ENCODE measurements at places on chromosomes 13 and 19. TPM values are rescaled to one million over a fixed set of nuclear protein-coding genes. Genes with fewer than 3 reads are reported as not detected.

DNA sequence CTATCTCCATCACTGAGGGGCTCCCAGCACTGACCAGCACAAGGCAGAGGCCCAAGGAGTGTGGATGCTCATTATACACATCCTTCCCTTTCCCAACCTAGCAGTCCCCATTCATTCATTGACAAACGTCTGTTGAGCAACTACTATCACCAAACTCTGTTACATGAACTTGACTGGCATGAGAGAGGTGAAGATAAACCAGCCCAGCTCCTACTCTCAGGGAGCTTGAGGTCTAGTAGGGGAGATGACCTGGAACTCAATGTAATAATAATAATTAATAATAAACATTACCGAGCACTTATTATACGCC is 8.9 kb upstream of the CEACAM16 start:
- DNase-seq, result no peak
- no peak overlapping the region for H3K4me3 ChIP-seq
- H3K27ac ChIP-seq, result no peak overlapping the region
- H3K4me1 ChIP-seq, result peaks cover 37% of the 10 kb centered on the region

DNA sequence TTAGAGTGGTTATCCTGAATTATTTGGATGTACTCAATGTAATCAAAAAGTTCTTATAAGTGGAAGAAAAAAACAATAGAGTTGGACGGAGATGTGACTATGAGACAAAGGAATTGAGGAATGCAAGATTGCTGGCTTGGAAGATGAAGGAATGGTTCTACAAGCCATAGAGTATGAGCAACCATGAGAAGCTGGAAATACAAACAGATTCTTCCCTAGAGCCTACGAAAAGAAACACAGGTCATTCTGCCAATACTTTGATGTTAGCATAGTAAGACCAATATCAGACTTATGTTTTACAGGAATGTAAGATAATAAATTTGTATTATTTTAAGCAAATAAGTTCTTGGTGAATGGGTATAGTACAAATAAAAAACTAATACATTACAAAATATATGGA is 249.2 kb downstream of the DIAPH3 start:
- H3K27ac ChIP-seq, result no peak overlapping the region
- H3K4me1 ChIP-seq, result no peaks in the 10 kb centered on the region
- no peaks in the 10 kb centered on the region for H3K27me3 ChIP-seq
- no peak overlapping the region for H3K4me3 ChIP-seq
- H3K36me3 ChIP-seq, result no peaks in the 10 kb centered on the region

DNA sequence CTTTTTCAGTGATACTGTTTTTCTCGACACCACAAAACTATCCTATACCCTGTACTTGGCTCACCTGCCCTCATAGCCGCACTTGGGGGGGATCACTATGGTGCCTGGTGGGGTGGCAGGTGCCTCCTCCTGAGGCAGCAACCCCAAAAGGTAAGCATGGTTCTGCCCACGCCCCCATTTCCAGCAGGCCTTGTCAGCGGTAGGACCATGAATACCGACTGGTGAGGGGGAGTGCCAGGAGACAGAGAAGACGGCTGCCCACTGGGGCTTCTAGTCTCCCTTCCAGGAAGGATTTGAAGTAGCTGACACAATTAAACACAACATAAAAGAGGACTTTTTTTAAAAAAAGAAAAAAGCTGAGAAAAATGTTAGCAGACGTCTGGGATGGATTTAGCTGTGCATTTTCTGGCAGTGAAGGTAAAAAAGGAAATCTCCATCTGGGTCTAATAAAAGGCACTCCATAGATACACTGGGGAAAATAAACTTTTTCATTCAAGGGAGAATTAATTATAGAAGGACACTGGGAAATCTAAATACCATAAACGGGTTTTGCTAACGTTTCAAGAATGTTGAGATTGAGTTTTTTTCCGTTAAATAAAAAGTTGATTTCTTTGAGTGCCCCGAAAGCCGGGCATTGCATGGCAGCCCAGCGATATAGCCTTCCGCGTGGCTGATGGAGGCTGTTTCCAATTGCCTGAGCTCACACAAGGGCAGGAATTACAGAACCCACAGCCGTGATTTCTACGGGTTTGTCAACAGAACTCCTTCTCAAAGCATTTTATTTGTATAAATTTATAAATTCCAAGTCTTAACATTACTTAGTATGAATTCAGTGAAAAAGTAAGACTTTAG is 45.1 kb downstream of the ATP11A start:
- no peaks in the 10 kb centered on the region for H3K27me3 ChIP-seq
- H3K4me3 ChIP-seq, result no peak overlapping the region
- H3K4me1 ChIP-seq, result peaks cover 39% of the 10 kb centered on the region
- DNase-seq, result no peak

DNA sequence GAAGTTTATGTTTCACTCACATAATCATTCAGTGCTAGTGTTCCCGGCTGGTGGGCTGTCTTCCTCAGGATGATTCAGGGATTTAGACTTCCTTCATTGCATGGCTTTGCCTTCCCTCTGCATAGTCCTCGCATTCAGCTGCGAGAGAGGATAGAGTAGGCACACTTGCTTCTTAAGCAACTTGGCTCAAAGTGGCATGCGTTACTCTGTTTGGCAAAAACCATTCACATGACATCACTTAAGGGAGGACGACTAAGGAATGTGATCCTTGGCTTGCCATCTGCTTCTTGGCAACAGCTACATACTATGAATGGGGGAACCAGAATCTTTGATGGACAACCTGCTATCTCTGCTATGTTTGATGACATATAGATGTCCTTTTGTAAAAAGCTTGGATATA is 359.3 kb downstream of the TDRD3 start:
- no peak overlapping the region for H3K27ac ChIP-seq
- H3K36me3 ChIP-seq, result no peaks in the 10 kb centered on the region
- DNase-seq, result no peak
- peaks cover 7% of the 10 kb centered on the region for H3K4me1 ChIP-seq
- no peak overlapping the region for H3K4me3 ChIP-seq

- H3K27ac ChIP-seq, result no peak overlapping the region
- no peaks in the 10 kb centered on the region for H3K36me3 ChIP-seq
- no peak overlapping the region for H3K4me3 ChIP-seq
Observed at GRCh38 chr19:55303477-55303876, 19.7 kb downstream of the BRSK1 start.

- no peaks in the 10 kb centered on the region for H3K4me1 ChIP-seq
- H3K27me3 ChIP-seq, result no peaks in the 10 kb centered on the region
- no peak overlapping the region for H3K27ac ChIP-seq
- no peak overlapping the region for H3K4me3 ChIP-seq
- DNase-seq, result no peak
- H3K36me3 ChIP-seq, result no peaks in the 10 kb centered on the region
Observed at GRCh38 chr19:32450217-32450616, 44.6 kb downstream of the DPY19L3 start.

- H3K27me3 ChIP-seq, result no peaks in the 10 kb centered on the region
- H3K36me3 ChIP-seq, result no peaks in the 10 kb centered on the region
Observed at GRCh38 chr19:10551698-10552301, 8.1 kb downstream of the ATG4D start.

GRCh38 chr19:40282209-40282580 is 3.0 kb downstream of the AKT2 start:
- peak overlapping the region; percentile 95 for H3K27ac ChIP-seq
- no peaks in the 10 kb centered on the region for H3K27me3 ChIP-seq
- DNase-seq, result no peak

The C2CD4C gene
- polyA plus RNA-seq, result 2.2 TPM

The ACP7 gene
- not detected for polyA plus RNA-seq
